Central memory CD8-positive, alpha-beta T cell (primary cell): ENCODE measurements at places on chromosomes 7 and 10.
A peak's percentile ranks its signal among the peaks of the same experiment; 100 is the strongest.

- peak within 1 kb of the TSS; percentile 94 for H3K27ac ChIP-seq
- peak within 1 kb of the TSS; percentile 69 for H3K4me3 ChIP-seq
- DNase-seq: peak; percentile 34
- peaks cover 43% of the 10 kb centered on the region for H3K4me1 ChIP-seq
- H3K36me3 ChIP-seq: peaks cover 34% of the 10 kb centered on the region
These were observed at the start of gene WDR86 for GRCh38 chr7:151409667-151410404. Gene WDR86 (minus strand): TSS chr7:151410038. CDS start chr7:151409589, 449 bp downstream.

DNA sequence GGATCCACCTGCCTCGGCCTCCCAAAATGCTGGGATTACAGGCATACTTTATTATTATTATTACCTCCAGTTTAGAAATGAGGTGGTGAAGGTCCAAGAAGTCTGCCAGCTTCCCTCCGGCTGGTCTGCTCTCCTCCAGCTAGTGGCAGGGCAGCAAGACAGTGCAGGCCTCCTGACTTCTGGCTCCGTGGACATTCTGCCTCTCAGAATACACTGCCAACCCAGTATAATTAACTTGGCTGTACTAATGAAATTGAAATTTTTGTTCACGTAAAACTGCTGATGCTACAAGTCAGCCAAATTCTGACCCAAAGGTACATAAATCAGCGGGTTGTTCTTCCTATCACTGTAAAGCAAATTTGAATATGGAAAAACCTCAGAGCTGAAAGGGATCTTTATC lies 7.6 kb upstream of the PDE1C start:
- no peak for DNase-seq
- no peaks in the 10 kb centered on the region for H3K4me1 ChIP-seq
- no peaks in the 10 kb centered on the region for H3K27me3 ChIP-seq

GRCh38 chr10:68954904-68955303 lies 1.1 kb upstream of the DDX21 start:
- H3K36me3 ChIP-seq: peaks cover 26% of the 10 kb centered on the region
- peak overlapping the region; percentile 99 for H3K27ac ChIP-seq
- H3K4me3 ChIP-seq: peak overlapping the region; percentile 99
- no peaks in the 10 kb centered on the region for H3K27me3 ChIP-seq
- no peak for DNase-seq
- H3K4me1 ChIP-seq: peaks cover 31% of the 10 kb centered on the region

GRCh38 chr7:107370816-107371215 lies 99.0 kb upstream of the GPR22 start:
- no peak overlapping the region for H3K4me3 ChIP-seq
- no peaks in the 10 kb centered on the region for H3K4me1 ChIP-seq
- H3K36me3 ChIP-seq: peaks cover 4% of the 10 kb centered on the region
- no peak for DNase-seq
- H3K27ac ChIP-seq: no peak overlapping the region

DNA sequence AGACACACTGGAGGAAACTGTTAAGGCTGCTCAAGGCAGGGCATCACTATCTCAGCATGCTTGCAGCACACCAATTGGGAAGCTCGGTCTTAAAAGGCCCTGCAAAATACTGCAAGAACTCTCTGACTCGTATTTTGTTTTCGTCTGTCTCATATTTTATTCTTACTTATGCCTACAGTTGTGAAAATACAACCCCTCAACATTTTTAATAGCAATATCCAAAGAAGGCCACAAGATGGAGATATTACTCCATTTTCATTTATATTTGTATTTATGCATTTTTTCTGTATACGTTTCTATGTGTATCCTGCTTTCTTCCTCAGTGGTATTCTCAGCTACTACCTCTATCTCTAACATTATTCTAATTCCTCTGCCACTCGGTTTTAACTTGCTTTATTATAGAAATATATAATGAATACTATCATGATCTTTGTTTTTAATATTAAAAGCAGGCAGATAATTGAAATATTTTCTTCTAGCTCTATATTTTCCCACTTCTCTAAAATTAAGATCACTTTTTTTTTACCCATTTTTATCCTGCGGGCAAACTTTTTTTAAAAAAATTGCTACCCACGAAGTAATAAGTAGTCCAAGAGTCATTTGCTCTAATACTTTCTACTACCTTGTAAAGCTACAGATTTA lies 10.0 kb downstream of the DNAJC1 start:
- H3K27me3 ChIP-seq: no peaks in the 10 kb centered on the region
- H3K4me3 ChIP-seq: no peak overlapping the region
- no peak for DNase-seq
- no peak overlapping the region for H3K27ac ChIP-seq
- H3K36me3 ChIP-seq: no peaks in the 10 kb centered on the region

DNA sequence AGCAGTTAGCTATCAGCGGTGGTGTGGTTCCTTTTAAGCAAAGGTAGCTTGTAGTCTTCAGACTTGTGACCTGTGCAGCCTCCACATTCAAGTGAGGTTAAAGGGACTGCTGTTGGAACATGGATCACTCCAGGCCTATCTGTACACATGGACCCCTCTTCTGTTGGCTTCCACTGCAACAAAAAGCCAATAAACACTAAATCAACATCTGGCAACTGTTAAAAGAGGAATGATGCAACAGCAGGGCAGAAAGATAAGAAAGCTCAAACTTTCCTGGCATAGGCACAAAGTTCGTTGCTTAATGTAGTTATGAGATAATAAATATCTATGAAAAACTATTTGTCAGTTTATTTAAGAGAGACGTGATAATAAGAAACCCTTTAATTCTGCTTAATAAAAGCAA lies 4.0 kb upstream of the MINPP1 start:
- H3K36me3 ChIP-seq: peaks cover 5% of the 10 kb centered on the region
- no peak overlapping the region for H3K27ac ChIP-seq
- no peak for DNase-seq
- H3K4me1 ChIP-seq: peaks cover 4% of the 10 kb centered on the region
- H3K27me3 ChIP-seq: peaks cover 16% of the 10 kb centered on the region

- no peaks in the 10 kb centered on the region for H3K36me3 ChIP-seq
- no peaks in the 10 kb centered on the region for H3K4me1 ChIP-seq
- no peak within 1 kb of the TSS for H3K4me3 ChIP-seq
These were observed at the start of gene IFIT1B for GRCh38 chr10:89377705-89378637. Gene IFIT1B (plus strand): TSS chr10:89378056. CDS start chr10:89378136, 80 bp downstream.

DNA sequence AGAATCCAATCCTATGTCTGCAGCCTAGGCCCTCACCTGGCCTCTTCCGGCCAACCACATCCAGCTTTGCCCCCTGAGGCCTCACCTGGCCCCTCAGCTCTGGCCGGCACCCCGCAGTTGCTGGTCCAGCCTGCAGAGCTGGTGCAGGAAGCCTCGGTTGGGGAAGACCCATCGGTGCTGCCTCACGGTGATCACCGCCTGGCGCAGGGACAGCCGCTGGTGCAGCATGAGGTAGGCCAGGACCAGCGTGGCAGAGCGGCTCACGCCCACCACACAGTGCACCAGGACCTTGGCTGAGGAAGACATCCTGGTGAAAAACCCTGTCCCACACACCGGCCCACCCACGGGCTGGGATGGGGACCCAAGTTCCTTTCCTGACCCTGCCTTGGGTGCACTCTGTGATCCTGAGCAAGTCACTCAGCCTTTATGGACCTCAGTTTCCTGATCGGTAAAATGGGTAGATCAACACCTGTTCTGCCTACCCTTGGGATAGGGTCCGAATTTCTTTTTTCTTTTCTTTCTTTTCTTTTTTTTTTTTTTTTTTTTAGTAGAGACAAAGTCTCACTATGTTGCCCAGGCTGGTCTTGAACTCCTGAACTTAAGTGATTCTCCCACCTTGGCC lies 5.8 kb upstream of the SAMD8 start:
- no peaks in the 10 kb centered on the region for H3K27me3 ChIP-seq
- no peak overlapping the region for H3K4me3 ChIP-seq
- no peak for DNase-seq
- H3K36me3 ChIP-seq: peaks cover 4% of the 10 kb centered on the region
- H3K27ac ChIP-seq: peak overlapping the region; percentile 24

- peaks cover 44% of the 10 kb centered on the region for H3K4me1 ChIP-seq
- no peaks in the 10 kb centered on the region for H3K27me3 ChIP-seq
- no peak overlapping the region for H3K4me3 ChIP-seq
- no peak for DNase-seq
These were observed 36.9 kb downstream of the C1GALT1 start for GRCh38 chr7:7219216-7219615.

DNA sequence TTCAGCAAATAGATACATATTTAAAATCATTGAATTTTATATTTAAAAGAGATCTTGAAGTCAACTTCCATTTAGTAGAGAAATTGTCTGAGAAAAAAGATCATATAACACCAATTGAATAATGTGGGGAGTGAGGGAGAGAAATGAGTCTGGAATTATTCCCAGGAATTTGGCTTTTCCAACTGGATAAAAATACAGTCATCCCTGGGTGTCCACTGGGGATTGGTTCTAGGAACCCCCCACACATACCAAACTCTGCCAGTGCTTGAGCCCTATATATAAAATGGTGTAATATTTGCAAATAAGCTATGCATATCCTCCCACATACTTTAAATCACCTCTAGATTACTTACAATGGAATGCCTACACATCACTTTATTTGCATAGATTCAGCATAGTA lies 162.8 kb upstream of the SEMA3C start:
- peaks cover 1% of the 10 kb centered on the region for H3K36me3 ChIP-seq
- H3K27me3 ChIP-seq: no peaks in the 10 kb centered on the region
- DNase-seq: no peak
- no peak overlapping the region for H3K27ac ChIP-seq
- no peaks in the 10 kb centered on the region for H3K4me1 ChIP-seq

DNA sequence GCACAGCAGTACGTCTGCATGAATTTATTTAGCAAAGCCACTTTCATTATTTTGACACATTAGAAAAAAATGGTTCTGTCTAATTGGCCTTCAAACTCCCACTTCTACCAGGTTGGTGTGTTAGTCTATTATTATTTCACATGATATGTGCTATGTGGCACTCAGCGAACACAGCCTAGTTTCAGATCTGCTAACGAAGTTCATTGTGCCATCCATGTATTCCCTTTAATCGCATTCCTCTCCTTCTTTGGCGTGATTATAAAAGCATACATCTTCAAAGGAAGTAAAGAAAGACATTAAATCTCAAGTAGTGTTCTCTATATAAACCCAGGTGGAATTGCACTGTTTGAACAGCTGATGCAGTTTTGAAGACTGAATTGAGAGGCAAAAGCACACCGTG lies 96.4 kb upstream of the CACNA2D1 start:
- H3K27me3 ChIP-seq: no peaks in the 10 kb centered on the region
- H3K4me3 ChIP-seq: no peak overlapping the region
- H3K4me1 ChIP-seq: no peaks in the 10 kb centered on the region
- no peak for DNase-seq
- no peak overlapping the region for H3K27ac ChIP-seq
- H3K36me3 ChIP-seq: no peaks in the 10 kb centered on the region

DNA sequence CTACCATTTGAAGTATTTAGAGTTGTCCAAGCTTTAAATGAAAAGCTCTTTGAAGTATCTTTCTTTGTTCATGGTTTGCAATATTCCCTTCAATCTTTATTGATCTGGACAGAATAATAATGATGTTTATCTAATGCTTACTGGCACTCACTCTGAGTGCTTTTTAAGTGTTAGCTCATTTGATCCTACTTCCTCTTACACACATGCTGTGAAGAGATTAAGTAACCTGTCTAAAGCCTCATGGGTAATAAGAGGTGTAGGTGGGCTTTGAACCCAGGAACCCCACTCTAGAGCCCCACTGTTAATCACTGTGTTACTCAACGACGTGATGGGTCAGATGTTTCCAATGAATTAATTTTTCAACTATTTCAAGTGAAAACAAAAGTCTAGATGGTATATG lies 31.1 kb upstream of the ADD3 start:
- DNase-seq: no peak
- no peak overlapping the region for H3K27ac ChIP-seq
- no peaks in the 10 kb centered on the region for H3K36me3 ChIP-seq
- no peak overlapping the region for H3K4me3 ChIP-seq
- H3K27me3 ChIP-seq: no peaks in the 10 kb centered on the region
- peaks cover 5% of the 10 kb centered on the region for H3K4me1 ChIP-seq

DNA sequence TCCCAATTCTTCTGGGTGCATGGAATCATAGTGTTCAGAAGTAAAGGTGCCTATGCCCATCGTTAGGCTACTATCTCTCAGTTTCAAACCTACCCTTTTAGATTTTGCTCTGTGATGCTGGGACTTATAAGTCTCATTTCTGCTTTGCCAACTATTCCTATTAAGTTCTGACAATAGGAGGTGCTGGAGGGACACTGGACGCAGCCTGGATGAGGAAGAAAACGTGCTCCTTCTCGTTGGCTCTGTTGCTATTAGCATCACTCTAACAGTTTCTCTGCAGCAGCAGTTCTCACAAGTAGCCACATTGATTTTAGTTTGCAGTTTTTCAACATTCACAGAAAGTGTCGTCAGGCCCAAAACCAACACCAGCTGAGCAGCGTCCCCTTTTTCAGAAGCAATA lies 72.4 kb downstream of the ABCC2 start:
- H3K27ac ChIP-seq: no peak overlapping the region
- no peaks in the 10 kb centered on the region for H3K4me1 ChIP-seq

DNA sequence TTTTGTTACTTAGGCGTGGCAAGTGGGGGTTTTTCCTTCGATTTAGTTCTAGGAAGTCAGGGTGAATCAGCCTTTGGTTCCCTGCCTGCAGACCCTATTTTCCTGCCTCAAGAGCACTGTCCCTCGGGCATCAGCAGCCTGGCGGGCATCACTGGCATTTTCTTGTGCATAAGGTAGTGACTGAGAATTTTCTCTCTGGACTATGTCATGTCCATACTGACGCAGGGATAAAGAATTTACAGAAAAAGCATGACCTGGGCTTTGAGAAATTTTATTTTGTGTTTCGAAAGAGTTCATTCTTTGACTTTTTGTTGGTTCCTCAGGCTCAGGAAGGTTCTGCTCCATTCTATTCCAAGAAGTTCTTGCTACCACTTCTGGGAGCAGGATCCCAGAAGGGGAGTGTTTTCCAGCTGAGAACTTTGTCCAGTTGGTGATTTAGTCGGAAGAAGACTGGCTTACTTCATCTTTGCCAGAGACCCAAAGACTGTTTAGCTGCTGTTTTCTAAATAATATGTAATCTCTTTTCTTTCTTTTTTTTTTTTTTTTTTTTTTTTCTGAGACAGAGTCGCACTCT lies 213.9 kb upstream of the SH2B2 start:
- DNase-seq: no peak
- no peak overlapping the region for H3K27ac ChIP-seq
- peaks cover 5% of the 10 kb centered on the region for H3K4me1 ChIP-seq
- H3K27me3 ChIP-seq: no peaks in the 10 kb centered on the region
- H3K36me3 ChIP-seq: peaks cover 13% of the 10 kb centered on the region

DNA sequence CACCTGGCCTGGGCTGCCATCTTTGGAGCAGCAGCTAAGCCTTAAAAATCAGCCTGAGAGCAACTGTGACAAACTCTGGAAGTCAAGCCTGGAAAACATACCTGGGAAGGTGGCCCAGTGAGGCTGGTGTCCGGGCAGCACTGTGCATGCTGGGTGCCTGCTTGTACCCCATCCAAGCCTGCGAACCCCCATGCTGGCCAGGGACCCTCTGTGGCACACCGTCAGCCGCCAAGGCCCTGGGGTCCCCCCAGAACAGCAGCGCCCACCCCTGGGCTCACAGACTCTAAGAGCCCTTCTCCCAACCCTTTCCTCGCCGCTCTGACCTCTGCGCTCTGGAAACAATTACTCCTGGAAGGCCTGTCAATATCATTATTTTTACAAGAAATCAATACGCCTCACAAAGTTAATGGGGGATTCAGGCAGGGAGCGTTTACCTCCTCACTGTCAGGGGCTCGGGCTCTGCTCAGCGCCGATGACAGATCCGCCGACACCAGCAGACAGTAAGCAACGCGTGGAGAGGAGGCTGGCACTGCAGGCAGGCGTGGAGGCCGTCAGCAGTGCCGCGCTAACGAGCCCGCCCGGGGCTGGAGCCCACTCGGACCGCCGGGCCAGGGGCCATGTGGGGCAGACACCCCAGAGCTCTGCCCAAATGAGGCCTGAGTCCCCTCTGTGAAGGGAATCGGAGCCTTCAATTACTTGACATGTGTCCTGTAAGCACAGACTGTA lies 54.4 kb downstream of the EBF3 start:
- H3K4me3 ChIP-seq: no peak overlapping the region
- H3K36me3 ChIP-seq: no peaks in the 10 kb centered on the region
- H3K27me3 ChIP-seq: peaks cover 19% of the 10 kb centered on the region
- H3K4me1 ChIP-seq: no peaks in the 10 kb centered on the region
- no peak for DNase-seq
